MM.1S (cell line): ENCODE measurements at places on chromosomes 7 and 10.

GRCh38 chr7:69196593-69196992, 401.7 kb upstream of the AUTS2 start:
- H3K27ac ChIP-seq: no peak overlapping the region
- no peaks in the 10 kb centered on the region for H3K36me3 ChIP-seq
- no peak for DNase-seq
- H3K4me3 ChIP-seq: no peak overlapping the region

DNA sequence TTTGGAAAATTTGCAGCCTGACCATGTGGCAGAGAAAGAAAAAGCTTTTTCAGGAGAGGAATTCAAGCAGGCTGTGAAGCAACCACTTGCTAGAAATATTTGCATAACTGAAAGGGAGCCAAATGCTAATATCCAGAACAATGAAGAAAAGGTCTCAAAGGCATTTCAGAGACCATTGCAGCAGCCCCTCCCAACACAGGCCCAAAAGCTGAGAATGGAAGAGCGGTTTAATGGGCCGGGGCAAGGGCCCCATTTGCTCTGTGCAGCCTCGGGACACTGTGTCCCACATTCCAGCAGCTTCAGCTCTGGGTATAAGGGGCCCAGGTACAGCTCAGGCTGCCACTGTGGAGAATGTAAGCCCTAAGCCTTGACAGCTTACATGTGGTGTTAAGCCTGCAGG, 918.1 kb upstream of the POT1 start:
- no peak for DNase-seq
- no peak overlapping the region for H3K27ac ChIP-seq
- H3K4me1 ChIP-seq: no peaks in the 10 kb centered on the region
- no peaks in the 10 kb centered on the region for H3K36me3 ChIP-seq
- no peak overlapping the region for H3K4me3 ChIP-seq

- H3K4me1 ChIP-seq: no peaks in the 10 kb centered on the region
- no peak overlapping the region for H3K27ac ChIP-seq
- no peak for DNase-seq
- no peak overlapping the region for H3K4me3 ChIP-seq
- no peaks in the 10 kb centered on the region for H3K36me3 ChIP-seq
These were observed 53.5 kb downstream of the RAMP3 start for GRCh38 chr7:45211066-45211465.

DNA sequence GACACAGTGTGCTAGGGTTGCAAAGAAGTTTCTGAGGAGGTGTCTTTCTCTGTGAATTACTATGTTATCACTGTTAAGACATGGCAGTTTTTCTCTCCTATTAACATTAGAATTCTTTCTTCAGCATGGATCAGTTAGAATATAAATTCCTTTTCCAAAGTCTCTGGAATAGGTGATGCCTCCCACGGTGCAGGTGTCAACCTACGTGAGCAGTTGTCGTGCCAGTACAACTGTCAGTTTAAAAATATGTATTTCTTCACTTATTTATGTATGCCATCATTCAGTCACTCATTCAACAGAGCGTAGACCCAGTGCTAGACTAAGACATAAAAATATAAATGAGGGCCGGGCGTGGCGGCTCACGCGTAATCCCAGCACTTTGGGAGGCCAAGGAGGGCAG, 83.5 kb downstream of the TACC2 start:
- no peak for DNase-seq
- no peak overlapping the region for H3K27ac ChIP-seq
- no peak overlapping the region for H3K4me3 ChIP-seq
- H3K27me3 ChIP-seq: no peaks in the 10 kb centered on the region

GRCh38 chr7:30133736-30134610, 813 bp upstream of the MTURN start:
- H3K36me3 ChIP-seq: no peaks in the 10 kb centered on the region
- H3K27ac ChIP-seq: no peak overlapping the region
- 0 out of 2 replicates have a peak, but pooled peaks cover 5% of the 10 kb centered on the region for H3K4me1 ChIP-seq
- H3K27me3 ChIP-seq: no peaks in the 10 kb centered on the region
- no peak for DNase-seq

DNA sequence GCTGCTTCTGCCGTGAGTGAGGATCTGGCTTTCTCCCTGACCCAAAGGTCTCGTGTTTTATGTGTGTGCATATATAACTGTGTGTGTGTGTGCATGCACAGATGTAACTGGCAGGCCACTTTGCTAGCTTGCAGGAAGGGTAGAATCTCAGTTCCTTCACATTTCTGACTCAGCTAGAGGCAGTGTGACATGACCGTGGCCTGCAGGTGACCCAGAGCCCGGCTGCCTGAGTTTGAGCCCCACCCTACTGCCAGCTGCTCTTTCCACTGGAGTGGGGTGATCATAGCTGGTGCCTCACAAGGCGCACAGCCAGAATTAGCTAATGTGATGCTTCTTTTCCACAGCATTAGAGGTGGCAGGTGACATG, 9.3 kb upstream of the MYL7 start:
- no peaks in the 10 kb centered on the region for H3K4me1 ChIP-seq
- no peak overlapping the region for H3K4me3 ChIP-seq
- H3K36me3 ChIP-seq: no peaks in the 10 kb centered on the region
- peak; percentile 21 for DNase-seq
- H3K27ac ChIP-seq: no peak overlapping the region
- no peaks in the 10 kb centered on the region for H3K27me3 ChIP-seq

DNA sequence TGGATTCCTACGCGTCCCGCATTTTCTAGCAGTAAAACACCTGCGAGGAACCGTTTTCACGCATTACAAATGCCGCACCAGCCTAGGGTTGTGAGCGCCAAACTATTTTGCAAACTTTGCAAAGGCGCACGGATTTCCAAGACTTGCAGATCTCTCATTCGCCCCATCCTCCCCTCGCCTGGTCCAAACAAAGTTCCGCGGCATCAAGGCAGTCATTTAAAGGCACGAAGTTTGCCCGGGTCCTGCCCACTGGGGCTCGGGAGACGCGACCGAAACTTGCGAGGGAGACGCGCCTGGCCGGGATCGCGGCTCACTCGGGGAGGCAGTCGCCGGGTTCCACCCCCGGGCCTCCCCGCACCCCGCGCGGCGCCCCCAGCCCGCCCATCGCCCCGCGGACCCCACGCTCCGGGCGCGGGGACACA, 613 bp downstream of the USP6NL start:
- peak; percentile 33 for DNase-seq
- peak overlapping the region; percentile 66 for H3K4me3 ChIP-seq
- H3K36me3 ChIP-seq: no peaks in the 10 kb centered on the region

DNA sequence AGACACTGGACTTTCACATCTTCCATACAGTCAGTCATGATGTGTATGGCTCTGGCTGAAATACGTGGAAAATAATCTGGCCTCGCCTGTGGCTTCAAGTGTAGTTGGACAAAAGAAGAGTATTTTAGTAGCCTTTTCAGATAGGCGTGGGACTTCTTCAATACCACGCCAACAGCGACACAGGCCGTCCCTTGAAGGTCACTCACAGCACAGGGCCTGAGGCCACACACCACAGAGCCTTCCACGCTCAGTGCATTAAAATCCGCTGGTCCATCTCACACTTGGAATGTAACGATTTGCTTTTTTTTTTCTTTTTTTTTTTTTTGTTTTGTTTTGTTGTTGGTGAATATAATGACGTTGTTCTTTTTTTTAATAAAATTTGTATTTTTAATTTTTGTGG, 51.8 kb upstream of the SUN1 start:
- no peak overlapping the region for H3K4me3 ChIP-seq
- no peaks in the 10 kb centered on the region for H3K27me3 ChIP-seq
- no peak for DNase-seq
- H3K36me3 ChIP-seq: peaks cover 4% of the 10 kb centered on the region; the same call in 1 of the 2 replicates

- no peaks in the 10 kb centered on the region for H3K36me3 ChIP-seq
- no peak overlapping the region for H3K27ac ChIP-seq
- H3K27me3 ChIP-seq: no peaks in the 10 kb centered on the region
- no peaks in the 10 kb centered on the region for H3K4me1 ChIP-seq
- no peak for DNase-seq
These were observed 73.6 kb downstream of the RHOBTB1 start for GRCh38 chr10:60870416-60870728.

GRCh38 chr7:88951826-88952225, 156.3 kb upstream of the TEX47 start:
- no peak overlapping the region for H3K27ac ChIP-seq
- H3K36me3 ChIP-seq: no peaks in the 10 kb centered on the region
- H3K4me1 ChIP-seq: no peaks in the 10 kb centered on the region
